ENCODE measurements at places on chromosomes 2 and 18.

DNA sequence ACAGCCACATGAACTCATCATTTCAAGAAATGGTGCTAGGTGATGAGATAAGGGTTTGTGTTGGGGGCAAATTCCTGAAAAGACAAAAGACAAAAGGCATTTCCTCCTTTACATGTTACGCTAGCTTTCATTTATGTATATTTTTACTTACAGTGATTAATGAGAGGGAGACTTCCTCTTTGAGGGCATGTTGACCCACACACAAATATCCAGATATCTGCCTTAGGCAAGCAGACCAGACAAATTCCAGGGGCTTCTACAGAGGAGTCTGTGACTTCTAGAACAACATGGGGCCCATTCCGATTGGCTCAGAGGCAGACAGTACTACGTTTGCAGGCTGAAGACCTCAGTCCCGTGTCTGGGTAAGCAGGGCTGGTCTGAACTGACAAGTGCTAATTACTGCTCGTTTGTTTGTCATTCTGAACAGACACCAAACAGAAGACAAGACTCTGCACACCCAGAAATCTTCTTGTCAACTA lies 74.8 kb upstream of the ST6GAL2 start:
- no peak for DNase-seq

GRCh38 chr2:64525317-64525613 lies 1.1 kb downstream of the AFTPH start:
- peak; percentile 44 for DNase-seq

DNA sequence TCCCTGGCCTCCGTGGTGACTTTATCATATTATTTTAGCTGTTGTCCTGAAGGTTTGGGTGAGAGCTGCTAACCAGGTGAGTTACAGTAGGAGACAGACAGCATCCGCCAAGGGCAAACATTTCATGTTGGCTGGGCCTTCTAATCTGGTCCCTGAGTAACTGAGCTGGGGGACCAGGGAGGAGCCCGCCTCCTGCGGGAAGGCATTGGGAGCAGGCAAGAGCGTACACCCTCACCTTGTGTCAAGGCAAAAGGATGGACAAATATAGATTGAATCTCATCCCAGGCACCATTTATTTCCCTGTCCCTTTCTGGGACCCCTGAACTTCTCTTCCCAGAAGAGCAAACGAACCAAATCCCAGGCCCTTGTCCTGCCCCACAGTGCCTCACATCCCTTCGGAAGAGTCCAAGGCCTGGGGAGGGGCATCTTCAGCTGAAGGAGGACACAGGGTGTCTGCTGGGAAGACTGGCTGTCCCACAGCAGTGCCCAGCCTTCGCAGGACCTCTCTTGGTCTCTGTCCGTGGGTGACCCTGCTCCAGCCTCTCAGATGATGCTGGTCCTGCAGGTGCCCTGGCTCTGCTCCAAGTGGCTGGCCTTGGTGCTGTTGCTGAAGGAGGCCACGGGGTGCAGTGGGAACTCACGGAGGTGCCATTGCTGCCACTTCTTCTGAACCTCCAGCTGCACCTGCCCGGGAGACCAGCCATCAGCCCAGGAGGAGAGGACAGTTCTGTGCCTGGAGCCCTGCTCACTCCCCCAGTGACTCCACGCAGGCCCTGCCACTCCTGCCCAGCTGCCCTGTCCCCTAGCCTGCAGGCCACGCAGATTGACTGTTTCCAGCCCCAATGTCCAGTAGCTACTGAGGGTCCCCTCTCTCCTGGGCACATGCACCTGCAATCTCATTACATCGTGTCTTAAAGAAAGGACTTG lies 8.2 kb downstream of the TMEM37 start:
- no peak for DNase-seq

DNA sequence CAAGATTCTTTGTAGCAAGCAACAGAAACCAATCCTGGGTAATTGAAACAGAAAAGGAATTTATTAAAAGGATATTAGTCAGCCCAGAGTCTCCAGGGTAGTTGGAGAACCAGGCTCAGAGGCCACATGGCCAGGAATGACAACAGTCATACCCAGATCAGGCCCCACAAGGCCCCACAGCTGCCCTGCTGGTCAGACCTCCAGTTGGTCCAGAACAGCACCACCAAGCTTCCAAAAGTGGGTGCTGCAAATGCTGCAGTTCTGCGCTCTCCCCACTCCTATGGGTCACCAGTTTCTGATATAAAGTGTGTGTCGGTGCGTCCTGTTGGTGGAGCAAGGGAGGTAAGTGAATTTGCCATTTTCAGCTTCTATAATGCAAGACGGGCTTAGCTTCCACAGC lies 29.9 kb downstream of the KLHL29 start:
- no peak for DNase-seq

DNA sequence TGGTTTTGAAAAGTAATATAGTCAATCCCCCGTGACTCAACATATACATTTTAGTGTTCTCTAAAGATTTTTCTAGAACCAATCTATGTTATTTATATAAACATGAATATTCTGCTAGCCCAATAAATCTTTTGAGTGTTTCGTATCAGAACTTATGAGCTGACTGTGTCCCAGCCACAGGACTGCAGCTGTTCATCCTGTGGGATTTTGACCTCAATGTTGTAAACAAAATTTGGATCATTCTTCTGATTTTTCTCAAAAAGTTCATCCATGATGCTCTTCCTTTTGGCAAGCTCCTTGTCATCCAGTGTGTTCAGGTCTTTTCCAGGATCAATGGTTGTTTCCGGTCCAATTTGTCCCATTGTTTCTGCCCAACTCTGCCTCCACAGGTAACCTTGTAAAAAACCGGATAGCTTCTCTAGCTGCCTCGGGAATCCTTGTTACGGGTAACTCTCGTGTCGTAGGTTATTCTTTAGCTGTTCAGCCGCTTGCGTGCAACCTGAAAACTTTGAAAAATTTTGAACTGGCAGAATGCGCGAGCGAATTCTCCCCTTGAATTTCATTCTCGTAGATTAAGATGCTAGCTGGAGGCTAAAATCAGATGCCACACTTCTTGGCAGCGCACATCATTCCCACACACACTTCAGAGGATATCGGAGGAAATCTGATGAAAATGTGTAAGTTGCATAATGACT lies 195.2 kb downstream of the SH3BP4 start:
- peak; percentile 15 for DNase-seq

GRCh38 chr2:55518841-55519165 lies 715 bp upstream of the CFAP36 start:
- DNase-seq = no peak

GRCh38 chr2:112020561-112020960 lies 34.5 kb upstream of the TMEM87B start:
- DNase-seq = no peak
